Stimulated activated CD4-positive, alpha-beta T cell treated with anti-CD3 and anti-CD28 coated beads, TNF-alpha, amount 100 ng/mL, for 24 hours (primary cell): ENCODE measurements at places on chromosomes 13 and 19.

DNA sequence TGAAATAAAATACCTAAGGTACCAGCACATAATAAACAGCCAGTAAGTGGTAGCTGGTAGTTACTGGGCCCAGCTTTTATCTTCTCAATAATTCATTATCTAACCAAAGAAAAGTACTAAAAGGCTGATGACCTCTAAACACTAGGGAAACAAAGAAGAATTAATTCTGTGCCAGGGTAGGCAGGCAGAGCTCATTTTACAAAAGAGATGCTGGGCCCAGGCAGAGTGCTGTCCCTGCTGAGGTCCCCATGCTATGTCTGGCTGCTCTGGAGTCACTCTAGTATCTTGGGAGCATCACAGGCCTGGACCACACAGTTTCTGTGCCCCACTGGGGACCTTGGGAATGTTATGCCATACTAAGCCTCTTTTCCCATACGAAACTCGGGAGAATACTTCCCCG lies 18.2 kb downstream of the ZNF507 start:
- DNase-seq = no peak

DNA sequence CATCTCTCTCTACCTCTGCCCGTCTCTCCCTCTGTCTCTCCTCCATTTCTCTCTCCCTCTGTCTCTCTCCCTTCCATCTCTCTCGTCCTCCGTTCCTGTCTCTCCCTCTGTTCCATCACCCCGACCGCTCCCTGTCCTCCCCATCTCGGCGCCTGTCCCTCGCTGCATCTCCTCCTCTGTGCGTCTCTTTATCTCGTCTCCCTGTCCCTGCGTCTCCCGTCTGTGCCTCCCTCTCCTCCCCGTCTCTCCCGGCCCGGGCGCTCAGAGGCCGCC lies 4.6 kb downstream of the GRIN2D start:
- DNase-seq = no peak

- DNase-seq = no peak
Measured at GRCh38 chr13:111265006-111265700, 55.3 kb upstream of the TEX29 start.

- DNase-seq = no peak
Measured at GRCh38 chr13:112947796-112948195, 21.2 kb upstream of the MCF2L start.
